ENCODE measurements at places on chromosomes 2 and 18.

- DNase-seq = no peak
Measured at GRCh38 chr2:27003857-27004256, 28.9 kb upstream of the TMEM214 start.

GRCh38 chr18:24669015-24669414 lies 208.6 kb downstream of the HRH4 start:
- DNase-seq = no peak

DNA sequence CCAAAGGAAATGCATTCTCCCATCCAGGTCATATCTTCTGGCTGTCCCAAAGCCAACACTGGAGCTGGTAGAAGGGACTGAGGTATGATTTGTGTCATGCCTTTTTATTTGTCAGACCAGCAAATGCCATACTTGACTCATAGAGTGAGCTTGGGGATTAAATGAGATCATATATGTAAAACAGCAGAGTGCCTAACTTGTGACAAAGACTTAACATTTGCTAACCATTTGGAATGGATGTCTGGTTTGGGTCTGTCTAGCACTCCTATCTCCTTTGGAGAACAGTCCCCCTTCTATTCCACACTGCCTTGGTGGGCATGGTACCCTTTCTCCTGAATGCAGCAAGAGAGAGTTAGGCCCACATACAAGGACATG lies 128.5 kb upstream of the LGALSL start:
- DNase-seq = no peak

- DNase-seq = peak; percentile 97
Measured at GRCh38 chr2:240586198-240586918, at the start of gene CAPN10. Gene CAPN10, plus strand, starts transcription at chr2:240586734. Its CDS starts 178 bp downstream, at chr2:240586912.

GRCh38 chr18:30679285-30679930 lies 363.1 kb downstream of the DSC3 start:
- DNase-seq = no peak

- no peak for DNase-seq
Measured at GRCh38 chr2:232960862-232961261, 52.2 kb downstream of the NGEF start.

GRCh38 chr18:8478968-8479370 lies 130.3 kb upstream of the RAB12 start:
- DNase-seq = no peak

GRCh38 chr2:222973237-222973636 lies 78.8 kb upstream of the KCNE4 start:
- DNase-seq = no peak

- DNase-seq = no peak
Measured at GRCh38 chr2:147487286-147487977, 357.4 kb upstream of the ACVR2A start.

GRCh38 chr2:236049981-236050380 lies 118.2 kb downstream of the GBX2 start:
- DNase-seq = peak; percentile 24

DNA sequence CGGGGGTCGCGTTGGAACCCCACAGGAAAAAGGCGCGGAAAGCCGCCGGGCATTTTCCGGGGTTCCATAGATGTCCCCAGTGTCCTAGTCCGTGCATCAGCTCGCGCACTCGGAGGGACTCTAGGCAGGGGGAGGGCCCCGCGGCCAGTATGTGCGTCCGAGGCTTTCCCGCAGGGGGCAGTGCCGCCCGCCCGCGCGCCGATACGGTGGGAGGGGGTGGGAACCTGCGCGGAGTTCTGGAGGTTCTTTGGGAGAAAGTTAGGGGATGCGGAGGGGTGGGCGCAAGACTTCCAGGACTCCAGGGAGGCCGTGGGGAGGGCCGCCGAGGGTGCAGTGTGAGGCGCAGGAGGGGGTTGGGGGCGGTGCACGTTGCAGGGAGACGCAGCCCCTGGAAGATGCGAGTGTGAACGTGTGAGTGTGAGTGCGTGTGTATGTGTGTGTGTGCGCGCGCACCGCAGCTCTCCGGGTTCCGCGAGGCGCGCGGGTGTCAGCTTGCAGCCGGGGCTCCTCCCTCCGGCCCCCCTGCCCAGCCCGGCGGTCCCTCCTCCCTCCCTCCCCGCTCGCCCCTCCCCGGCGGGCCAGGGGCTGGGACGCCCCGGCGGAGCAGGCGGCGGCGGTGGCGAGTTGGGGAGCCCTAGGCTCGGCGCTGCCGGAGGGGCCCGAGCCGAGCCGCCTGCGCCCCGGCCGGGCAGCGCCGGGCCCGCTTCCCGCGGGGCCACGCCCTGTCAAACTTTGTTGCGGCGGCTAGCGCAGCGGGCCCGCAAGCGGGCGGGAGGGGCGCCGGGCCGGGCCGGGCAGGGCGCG lies at the start of gene TCF7L1:
Gene TCF7L1 (plus strand): TSS at position 559 of the 804 bp plus-strand sequence. CDS start 293 bp downstream, outside the sequence.
- peak; percentile 62 for DNase-seq

- no peak for DNase-seq
Measured at GRCh38 chr2:124254621-124255020, 229.5 kb downstream of the CNTNAP5 start.

- no peak for DNase-seq
Measured at GRCh38 chr2:9596621-9597311, 34.0 kb downstream of the YWHAQ start.

DNA sequence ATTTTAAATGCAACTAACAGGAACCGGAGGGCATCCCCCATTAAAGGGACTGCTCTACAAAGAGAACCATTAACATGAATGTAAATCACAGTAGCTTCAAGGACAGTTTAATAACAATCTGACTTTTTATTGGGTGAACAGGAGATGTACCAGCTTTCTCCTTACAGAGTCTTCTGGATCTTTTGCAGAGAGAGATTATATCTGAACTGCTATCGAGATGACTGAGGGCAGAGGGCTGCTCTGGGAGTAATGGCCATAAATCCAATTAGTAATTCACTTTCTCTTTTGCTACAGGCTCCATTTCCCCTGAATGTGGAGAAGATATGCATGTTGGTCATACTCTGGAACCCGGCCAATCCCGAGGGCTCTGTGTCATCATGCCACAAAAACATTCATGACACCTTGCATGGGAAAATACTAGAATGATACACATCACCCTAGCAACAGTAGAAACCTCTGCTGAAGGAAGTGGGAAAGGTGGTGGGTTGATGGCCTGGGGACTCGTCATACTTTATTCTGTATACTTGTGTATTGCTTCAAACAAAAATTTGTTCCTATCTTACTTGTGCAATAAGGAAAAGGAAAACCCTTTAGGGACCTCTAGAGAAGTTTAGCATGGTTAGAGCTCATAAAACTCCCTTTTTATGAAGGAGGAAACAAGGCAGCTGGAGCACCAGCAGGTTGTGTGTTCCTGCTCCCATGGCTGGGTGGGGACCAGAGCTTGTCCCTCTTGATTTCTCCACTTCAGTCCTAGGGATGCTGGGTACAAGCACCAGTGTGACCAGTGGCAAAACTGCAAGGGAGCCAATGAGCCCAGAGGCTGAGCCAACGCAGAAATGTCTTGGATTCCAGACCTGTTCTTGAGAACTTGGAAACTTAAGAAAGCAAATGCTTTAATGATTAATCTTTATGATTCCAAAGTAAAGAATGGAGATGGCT lies 26.0 kb downstream of the CTAGE1 start:
- peak; percentile 52 for DNase-seq

DNA sequence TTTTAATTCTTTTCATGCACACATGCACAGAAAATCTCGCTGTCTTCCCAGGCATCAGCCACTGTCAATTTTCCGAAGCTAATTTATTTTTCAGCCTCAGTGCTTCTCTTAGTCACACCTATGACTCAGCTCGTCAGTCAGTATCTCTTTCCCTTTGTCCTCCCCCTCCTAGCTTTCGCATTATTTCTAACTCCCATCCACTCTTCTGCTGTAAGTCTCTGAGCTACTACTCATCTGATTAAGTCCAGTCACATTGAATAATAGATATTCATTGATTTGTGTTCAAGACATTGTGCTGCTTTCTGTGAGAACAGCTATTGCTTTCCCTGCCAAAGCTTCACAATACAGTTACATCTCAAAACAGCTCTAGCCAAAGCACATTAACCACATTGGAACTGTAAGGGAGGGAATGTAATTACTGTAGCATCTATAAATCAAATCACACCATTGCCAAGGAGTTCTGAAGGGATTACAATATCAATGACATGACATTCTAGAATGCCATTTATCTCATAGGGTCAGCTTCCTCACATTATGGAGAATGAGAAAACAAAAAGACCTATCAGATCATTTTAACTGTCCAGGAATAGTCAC lies 89.4 kb downstream of the SCN3A start:
- DNase-seq = no peak

- no peak for DNase-seq
Measured at GRCh38 chr2:50613161-50613560, 418.8 kb downstream of the NRXN1 start.

DNA sequence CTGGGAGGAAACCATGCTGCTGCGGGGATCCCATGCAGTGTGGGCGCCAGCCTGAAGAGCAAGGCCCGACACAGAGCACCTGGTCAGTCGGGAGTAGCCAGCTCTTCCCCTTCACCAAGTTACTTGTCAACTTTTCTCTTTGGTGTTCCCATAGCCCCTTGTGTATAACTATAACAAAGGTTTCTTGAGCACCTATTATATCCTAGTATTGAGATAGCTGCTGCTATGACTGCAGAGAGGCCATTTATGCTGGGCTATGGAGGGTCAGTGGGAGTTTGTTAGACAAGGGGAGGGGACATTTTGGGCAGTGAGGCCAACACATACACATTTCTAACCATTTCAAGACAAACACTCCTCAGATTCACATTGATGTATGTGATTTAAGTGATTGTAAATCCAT lies 10.8 kb downstream of the HK2 start:
- DNase-seq = no peak

DNA sequence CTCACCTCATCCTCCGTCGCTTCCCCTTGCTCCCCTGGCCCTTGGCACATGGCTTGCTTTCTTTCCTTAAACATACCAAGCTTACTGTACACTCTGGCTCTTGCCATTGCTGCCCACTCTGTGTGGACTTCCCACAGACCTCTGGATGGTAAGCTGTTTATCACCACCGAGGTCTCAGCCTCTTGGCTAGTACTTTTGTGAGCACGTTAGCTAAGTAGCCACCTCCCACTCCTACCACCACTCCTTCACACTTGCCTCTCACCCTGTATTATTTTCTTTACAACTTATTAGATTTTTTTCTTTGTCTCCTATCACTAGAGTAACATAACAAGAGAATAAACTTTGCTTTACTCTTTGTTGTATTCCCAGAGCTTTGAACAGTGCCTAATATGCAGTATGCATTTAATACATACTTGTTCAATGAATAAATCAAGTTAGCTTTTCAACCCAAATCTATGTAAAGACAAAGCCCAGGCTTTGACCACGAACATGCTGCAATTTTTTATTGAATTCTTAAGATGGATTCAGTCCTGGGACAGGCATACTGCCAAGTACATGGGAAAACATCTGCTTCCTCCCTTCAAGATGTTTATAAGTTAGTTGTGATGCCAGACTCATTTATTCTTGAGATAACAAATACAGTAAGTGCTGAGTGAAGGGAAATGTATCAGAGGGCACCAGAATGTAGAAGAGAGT lies 25.0 kb upstream of the MSGN1 start:
- no peak for DNase-seq

- DNase-seq = no peak
Measured at GRCh38 chr2:15794608-15795134, 145.7 kb upstream of the MYCN start.

DNA sequence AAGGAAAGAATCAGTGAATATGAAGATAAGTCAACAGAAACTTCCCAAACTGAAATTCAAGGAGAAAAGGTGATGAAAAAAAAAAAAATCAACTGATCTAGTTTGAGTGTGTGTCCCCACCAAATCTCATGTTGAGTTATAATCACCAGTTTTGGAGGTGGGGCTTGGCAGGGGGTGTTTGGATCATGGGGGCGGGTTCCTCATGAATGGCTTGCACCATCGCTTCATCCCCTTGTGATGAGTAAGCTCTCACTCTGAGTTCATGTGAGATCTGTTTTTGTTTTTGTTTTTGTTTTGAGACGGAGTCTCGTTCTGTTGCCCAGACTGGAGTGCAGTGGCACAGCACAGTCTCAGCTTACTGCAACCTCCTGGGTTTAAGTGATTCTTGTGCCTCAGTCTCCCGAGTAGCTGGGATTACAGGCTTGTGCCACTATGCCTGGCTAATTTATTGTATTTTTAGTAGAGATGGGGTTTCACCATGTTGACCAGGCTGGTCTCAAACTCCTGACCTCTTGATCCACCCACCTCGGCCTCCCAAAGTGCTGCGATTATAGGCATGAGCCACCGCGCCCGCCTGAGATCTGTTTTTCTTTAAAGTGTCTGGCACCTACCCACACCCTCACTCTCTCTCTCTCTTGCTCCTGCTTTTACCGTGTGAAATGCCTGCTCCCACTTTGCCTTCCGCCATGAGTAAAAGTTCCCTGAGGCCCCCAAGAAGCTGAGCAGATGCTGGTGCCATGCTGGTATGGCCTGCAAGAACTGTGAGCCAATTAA lies 4.0 kb upstream of the SLC66A2 start:
- no peak for DNase-seq

- DNase-seq = no peak
Measured at GRCh38 chr2:27992787-27993401, 102.4 kb downstream of the BABAM2 start.

DNA sequence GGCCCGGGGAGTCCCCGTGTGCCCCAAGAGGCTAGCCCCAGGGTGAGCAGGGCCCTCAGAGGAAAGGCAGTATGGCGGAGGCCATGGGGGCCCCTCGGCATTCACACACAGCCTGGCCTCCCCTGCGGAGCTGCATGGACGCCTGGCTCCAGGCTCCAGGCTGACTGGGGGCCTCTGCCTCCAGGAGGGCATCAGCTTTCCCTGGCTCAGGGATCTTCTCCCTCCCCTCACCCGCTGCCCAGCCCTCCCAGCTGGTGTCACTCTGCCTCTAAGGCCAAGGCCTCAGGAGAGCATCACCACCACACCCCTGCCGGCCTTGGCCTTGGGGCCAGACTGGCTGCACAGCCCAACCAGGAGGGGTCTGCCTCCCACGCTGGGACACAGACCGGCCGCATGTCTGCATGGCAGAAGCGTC lies 16.9 kb upstream of the FAHD2A start:
- DNase-seq = no peak

- no peak for DNase-seq
Measured at GRCh38 chr2:216756435-216756834, 61.1 kb upstream of the IGFBP5 start.

DNA sequence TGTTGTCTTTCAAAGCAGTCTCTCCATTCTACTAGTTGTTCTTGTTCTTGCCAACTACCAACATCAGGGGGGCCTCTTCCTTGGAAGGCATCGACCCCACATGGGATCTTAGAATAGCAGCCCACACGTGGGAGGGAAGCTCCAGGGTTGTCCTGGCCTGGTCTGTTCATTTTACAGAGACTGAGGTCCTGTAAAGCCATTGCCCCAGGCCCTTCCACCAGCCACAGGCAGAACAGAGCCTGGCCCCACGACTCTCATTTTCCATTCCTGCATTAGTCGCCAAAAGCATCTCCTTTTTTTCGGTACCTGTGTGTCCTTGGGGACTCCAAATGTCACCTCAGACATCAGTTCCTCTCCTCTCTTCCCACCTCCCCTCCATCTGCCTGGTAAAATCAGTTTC lies 28.0 kb downstream of the CNGA3 start:
- no peak for DNase-seq

All from stimulated activated CD8-positive, alpha-beta memory T cell treated with anti-CD3 and anti-CD28 coated beads, Interleukin-4, amount 100 ng/mL, for 48 hours (primary cell).